ENCODE measurements at places on chromosomes 4 and X. TPM values are rescaled to one million over a fixed set of nuclear protein-coding genes. Genes with fewer than 3 reads are reported as not detected.

DNA sequence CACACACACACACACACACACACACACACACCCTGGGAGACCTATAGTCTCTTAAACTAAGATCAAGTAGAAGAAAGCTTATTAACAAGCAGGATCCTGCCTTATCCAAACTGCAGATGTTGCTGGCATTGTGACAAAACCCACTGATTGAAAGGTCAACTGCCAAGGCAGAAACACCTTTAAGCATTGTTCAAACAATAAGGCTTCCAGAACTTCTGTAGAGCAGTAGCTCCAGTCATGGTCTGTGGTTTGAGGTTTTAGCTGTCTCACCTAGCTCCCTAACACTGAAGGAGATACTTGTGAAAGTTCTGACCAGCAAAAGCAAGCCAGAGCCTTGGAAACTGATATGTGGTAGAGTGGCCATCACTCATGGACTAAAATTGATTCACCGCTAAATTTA lies 59.8 kb downstream of the PTCHD1 start:
- DNase-seq = no peak
- no peak overlapping the region for H3K27ac ChIP-seq
- H3K4me3 ChIP-seq = no peak overlapping the region

Gene NR3C2
- 0.32 TPM for total RNA-seq

- H3K4me1 ChIP-seq = no peaks in the 10 kb centered on the region
- H3K27me3 ChIP-seq = no peaks in the 10 kb centered on the region
- no peak overlapping the region for H3K27ac ChIP-seq
- H3K36me3 ChIP-seq = no peaks in the 10 kb centered on the region
These were observed 39.0 kb downstream of the GABRA3 start for GRCh38 chrX:152412105-152412504.

DNA sequence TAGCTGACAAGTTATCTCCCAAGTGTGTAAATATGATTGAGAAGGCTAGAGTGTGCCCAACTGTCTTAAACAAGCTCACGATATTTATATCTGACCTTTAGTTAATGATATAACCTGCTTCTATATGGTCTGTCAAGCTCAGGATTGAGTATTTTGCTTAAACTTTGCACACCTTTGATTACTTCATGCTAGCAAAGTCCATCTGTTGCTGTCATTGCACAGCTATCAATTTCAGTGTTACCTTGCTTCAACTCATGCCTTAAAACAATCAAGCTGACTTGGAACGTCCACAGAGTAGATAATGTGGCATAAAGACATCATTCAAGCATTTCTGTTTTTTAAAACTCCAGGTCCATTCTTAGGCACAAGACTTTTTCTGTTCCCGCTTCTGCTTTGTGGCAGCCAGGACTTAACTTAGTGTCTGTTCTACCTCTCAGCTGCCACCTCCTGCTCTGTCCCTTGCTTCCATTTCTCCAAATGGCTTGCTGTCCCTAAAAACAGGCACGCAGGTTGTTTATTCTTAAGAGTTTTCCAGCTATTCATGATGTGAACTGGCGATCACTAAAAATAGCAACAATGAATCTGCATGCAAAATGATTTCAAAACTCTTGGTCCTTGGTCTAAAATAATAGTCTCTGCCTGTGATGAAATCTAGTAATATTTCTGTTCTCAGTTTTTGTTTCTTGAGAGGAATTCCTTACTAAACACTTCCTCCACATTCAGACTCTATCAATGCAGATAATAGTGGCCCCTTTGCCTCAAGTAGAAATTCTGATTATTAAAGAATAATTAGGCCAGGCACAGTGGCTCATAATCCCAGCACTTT lies 16.3 kb upstream of the NEIL3 start:
- DNase-seq = no peak
- no peak overlapping the region for H3K27ac ChIP-seq
- H3K27me3 ChIP-seq = peaks cover 8% of the 10 kb centered on the region
- H3K4me3 ChIP-seq = no peak overlapping the region
- H3K4me1 ChIP-seq = no peaks in the 10 kb centered on the region

Gene CCKAR
- not detected for total RNA-seq

GRCh38 chrX:136781180-136781797 lies 557 bp upstream of the ARHGEF6 start:
- peaks cover 51% of the 10 kb centered on the region for H3K4me1 ChIP-seq
- peaks cover 28% of the 10 kb centered on the region for H3K36me3 ChIP-seq
- peak overlapping the region; percentile 90 for H3K4me3 ChIP-seq
- peak overlapping the region; percentile 97 for H3K27ac ChIP-seq
- no peaks in the 10 kb centered on the region for H3K27me3 ChIP-seq
- DNase-seq = no peak

DNA sequence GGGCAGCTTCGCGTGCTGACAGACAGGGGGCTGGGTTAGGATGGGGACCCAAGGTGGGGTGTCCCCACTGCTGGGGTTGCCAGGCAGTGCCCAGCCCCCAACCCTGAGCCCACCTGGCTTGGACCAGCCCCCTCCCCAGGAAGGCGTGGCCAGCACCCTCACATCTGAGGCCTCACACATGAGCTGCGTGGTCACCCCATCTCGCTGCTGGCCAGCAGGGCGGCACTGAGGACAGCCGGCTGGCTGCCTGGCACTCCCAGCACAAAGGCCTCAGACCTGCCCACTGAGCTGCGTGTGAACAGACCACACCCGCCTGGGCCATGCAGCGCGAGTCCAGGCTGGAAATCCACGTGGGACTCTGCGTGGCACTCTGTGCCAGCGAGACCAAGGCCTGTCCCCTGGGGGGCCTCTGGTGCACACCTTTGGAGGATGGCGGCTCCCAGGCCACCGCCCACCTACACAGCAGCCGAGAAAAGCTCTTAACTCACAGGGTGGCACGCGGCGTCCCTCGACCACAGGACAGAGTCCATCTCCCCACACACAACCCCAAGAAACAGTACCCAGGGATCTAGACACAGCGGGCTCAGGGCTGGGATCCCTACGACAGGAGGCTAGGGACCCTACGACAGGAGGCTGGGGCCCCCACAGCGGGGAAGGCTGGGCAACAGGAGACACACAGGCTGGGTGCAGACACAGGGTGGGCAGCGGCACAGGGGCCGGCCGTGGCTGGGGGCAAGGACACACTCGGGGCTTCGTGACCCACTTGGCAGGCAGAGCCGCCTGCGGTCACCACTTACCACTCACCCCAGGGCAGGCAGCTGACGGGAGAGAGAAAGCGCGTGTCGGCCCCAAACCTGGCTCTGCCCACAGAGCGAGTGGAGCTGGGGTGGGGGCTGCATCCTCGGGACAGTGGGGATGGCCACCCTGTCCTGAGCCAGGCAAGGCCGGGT lies 9.8 kb downstream of the DGKQ start:
- DNase-seq = no peak
- H3K27me3 ChIP-seq = no peaks in the 10 kb centered on the region
- no peak overlapping the region for H3K4me3 ChIP-seq
- no peaks in the 10 kb centered on the region for H3K36me3 ChIP-seq
- no peaks in the 10 kb centered on the region for H3K4me1 ChIP-seq

Gene YY2
- total RNA-seq = 1.7 TPM

Gene SPINK2
- not detected for total RNA-seq

DNA sequence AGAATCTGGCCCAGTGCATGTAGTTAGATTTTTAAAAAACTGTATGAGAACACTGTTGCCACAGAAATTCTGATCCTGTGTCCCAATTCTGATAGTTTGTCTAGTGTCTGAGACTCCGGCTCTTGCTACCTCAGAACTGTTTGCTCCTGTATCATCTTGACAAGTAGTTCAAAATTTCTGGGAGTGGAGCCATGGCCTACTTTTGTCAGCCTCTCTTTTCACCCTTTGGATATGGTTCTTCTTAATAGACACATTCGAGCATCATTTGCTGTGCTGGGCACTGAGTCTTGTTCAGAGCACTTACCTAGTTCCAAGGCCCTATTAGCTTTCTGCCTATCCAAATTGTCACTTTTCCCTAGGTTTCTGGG lies 46.9 kb downstream of the ATP10D start:
- no peaks in the 10 kb centered on the region for H3K27me3 ChIP-seq
- H3K4me3 ChIP-seq = no peak overlapping the region
- H3K27ac ChIP-seq = peak overlapping the region; percentile 54
- H3K4me1 ChIP-seq = peaks cover 56% of the 10 kb centered on the region
- peaks cover 50% of the 10 kb centered on the region for H3K36me3 ChIP-seq
- no peak for DNase-seq

- no peak overlapping the region for H3K4me3 ChIP-seq
- H3K27ac ChIP-seq = no peak overlapping the region
- no peaks in the 10 kb centered on the region for H3K36me3 ChIP-seq
- H3K27me3 ChIP-seq = no peaks in the 10 kb centered on the region
These were observed 19.7 kb downstream of the RNF212 start for GRCh38 chr4:1093391-1094335.

- no peak overlapping the region for H3K4me3 ChIP-seq
- no peak overlapping the region for H3K27ac ChIP-seq
- peak; percentile 29 for DNase-seq
- H3K4me1 ChIP-seq = peaks cover 2% of the 10 kb centered on the region
- no peaks in the 10 kb centered on the region for H3K36me3 ChIP-seq
- H3K27me3 ChIP-seq = no peaks in the 10 kb centered on the region
These were observed 76.1 kb downstream of the HMGB2 start for GRCh38 chr4:173257732-173258717.

GRCh38 chr4:38621028-38621684 lies 42.8 kb upstream of the KLF3 start:
- H3K27ac ChIP-seq = no peak overlapping the region
- peaks cover 7% of the 10 kb centered on the region for H3K27me3 ChIP-seq
- peaks cover 4% of the 10 kb centered on the region for H3K4me1 ChIP-seq

All from activated T-helper 2 cell treated with anti-CD3 and anti-CD28 coated beads, Interferon-gamma antibody, Interleukin-2, Interleukin-4, amounts not matched to agents 10 μg/mL and 5 μg/mL and 100 μg/mL, durations not matched to agents 14 hours and 24 hours and 36 hours (primary cell).